ENCODE measurements at places on chromosomes 3 and 15.

GRCh38 chr3:65848024-65848423 is 190.7 kb downstream of the MAGI1 start:
- no peak for DNase-seq

DNA sequence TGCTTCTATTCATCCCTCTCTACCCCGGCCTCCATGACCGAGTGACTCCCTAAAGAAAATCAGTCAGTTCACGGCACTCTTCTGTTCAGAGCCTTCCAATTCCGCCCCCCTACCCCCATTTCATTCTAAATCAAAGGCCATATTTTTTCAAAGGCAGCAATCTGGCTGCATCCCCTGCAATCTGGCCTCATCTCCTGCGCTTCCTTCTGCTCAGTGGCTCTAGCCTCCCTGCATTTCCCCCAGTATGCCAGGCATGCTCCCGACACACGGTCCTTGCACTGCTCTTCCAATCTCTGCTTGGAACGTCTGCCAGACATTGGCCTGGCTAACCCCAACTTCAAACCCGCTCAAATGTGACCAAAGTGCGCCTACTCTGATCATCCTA is 67.7 kb downstream of the EXOG start:
- DNase-seq, result no peak

- no peak for DNase-seq
Measured at GRCh38 chr3:26522919-26523318, 99.7 kb upstream of the LRRC3B start.

GRCh38 chr3:100173961-100174360 is 59.7 kb upstream of the FILIP1L start:
- DNase-seq, result no peak
